Smooth muscle cell of the brain vasculature (primary cell): ENCODE measurements at places on chromosomes 11 and 22.

DNA sequence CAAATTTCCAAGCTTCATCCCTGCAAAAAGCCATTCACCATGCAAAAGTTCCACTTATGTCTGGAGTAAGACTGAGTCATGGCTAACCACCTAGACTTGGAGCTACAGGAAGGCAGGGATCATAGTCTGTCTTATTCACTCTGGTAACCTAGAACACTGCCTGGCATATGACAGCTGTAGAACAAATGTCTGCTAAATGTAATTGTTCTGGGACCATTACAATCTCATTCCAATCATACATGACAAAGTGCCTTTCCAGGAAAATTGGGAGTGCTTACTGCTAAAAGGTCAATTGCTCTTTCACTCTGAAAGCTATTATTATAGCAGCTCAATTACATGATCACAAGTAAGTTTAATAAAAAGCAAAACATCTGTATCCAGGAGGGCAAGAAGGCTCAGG lies 99.1 kb upstream of the CHRM4 start:
- no peak for DNase-seq

DNA sequence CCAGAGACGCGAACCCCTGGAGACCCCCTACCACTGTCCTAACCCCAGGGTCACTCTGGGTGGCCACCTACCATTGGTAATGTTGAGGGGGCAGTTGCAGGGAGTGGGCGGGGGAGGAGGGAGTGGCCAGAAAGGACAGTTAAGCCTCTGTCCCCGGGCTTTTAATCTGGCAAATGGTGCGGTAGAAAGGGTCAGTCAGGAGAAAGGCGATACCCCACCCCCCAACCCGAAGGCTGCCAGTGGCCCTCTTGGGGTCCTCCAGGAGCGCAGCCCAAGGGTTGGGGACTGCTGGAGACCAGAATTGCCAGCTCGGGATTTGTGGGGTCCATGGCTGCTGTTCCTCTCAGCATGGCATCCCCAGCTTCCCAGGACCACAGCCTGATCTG lies 742 bp downstream of the P2RY2 start:
- no peak for DNase-seq

DNA sequence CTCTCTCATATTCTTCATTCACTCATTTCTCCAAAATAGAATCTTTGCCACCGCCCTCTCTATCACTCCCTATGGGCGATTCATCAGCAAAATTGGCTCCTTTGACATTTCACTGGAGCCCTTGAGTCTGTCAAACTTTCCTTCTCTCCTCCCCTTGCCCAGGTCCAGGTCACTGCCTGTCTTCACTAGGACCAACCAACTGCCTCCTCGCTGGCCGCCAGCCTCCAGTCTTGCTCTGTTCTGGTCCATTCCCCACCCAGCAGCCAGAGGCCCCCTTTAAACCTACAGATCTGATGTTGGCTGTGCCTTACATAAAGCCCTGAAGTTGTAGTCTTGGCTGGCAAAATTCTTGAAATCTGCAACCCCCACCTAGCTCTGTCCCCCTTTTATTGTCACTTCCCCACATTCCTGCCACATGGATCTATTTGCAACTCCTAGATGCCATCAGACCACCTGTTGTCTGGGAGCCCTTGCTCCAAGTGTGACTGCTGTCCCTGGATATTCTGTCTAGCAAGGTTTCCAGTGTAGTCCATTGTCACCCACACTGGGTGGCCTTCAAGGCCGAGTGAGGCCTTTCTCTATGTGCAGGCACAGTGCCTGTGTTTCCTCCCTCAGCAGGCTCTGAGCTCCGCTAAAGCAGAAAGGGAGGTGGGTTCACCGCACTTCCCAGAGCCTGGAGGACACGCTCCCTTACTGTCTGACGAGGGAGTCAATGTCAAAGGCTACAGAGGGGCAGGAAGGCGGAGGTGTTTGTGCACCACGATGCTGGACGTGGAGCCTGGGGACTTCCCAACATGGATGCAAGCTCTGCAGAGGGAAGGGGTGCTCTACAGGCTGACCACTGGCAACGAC lies 25.5 kb downstream of the MYEOV start:
- no peak for DNase-seq

- DNase-seq = no peak
These were observed 162.0 kb downstream of the SWAP70 start for GRCh38 chr11:9825895-9826294.

GRCh38 chr22:47859881-47860525 lies 1097.6 kb downstream of the TBC1D22A start:
- DNase-seq = no peak

GRCh38 chr22:19722178-19722981 lies 959 bp upstream of the GP1BB start:
- no peak for DNase-seq

- DNase-seq = no peak
These were observed 38.5 kb upstream of the TCF20 start for GRCh38 chr22:42308892-42309468.

DNA sequence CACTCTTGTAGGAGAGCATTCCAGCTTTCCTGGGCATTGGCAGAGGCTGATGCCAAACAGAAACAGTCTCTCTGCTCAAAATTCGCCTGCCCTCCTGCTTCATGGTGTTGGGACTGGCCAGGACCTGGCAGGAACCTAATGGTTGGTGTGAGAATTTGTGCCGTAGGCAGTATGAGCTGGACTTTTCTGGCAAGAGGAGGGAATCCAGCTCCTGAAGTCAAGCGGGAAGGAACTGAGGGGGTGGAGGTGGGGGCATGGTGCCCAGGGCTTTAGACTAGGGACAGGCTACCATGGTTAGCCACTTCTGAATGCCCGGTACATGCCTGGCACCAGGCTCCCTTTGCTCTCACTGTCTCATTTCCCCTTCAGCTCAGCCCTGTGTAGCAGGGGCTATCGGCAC lies 6.9 kb upstream of the TOMM22 start:
- no peak for DNase-seq

DNA sequence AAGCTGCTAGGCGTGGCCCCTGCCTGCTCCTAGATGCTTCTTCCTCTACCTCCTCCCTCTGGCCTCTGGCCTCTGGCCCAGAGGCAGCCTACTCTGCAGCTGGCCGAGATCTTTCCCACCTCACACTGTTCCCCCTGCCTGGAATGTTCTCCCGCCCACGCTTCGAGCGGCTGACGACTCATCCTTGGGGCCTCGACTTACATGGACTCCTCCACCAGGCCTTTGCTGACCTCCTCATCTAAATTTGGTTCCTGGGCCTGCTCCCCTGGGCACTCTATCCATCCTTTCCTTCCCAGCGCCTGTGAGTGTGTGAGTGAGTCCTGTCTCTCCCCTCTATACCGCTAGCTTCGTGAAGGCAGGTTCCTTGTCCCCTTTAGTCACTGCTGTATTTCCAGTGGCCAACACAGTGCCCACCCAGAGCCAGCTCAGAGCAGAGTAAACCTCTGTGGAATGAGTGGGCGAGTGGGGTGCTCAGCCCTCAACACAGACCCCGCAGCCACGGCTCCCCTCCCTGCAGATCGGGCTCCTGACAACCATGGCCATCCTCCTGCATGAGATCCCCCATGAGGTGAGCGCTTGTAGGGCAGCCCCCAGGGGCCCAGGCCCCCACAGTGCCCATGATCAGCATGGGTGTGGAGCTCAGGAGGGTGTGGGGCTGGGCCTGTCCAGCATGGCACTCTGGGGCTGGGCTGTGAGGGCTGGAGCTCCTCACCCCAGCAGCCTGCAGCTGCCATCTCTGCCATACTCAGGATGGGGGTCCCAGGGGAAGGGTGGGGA lies 5.7 kb downstream of the SLC39A13 start:
- no peak for DNase-seq
